ENCODE measurements at places on chromosomes 3 and 15.
A peak's percentile ranks its signal among the peaks of the same experiment; 100 is the strongest.

DNA sequence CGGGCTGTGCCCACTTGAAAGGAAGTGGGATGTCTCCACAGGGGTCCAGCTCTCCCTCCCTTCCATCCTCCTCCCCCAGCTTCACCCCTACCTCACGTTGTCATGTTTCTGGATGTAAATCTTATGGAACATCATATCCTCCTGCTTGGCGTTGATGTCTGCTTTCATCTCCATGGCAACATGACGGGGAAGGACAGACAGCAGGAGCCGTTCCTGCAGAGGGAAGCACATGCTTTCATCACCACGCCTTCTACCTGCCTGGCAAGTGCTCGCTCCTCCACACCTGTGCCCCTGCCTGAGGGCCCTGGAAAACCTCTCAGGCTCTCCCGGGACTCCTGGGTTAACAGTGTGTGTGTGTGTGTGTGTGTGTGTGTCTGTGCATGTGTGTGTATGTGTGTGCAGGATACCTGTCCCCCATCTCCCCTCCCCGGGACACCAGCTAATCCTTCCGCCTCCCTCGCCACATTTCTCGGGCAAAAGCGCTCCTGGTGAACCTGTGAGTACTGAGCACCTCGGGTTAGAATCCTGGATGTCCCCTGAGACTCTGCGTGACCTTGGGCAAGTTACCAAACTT lies 101.1 kb downstream of the ADCY5 start:
- DNase-seq, result no peak

GRCh38 chr3:142168514-142168913 lies 19.2 kb upstream of the TFDP2 start:
- no peak for DNase-seq

- DNase-seq, result no peak
These were observed 388 bp downstream of the DAPK2 start for GRCh38 chr15:64045774-64046420.

GRCh38 chr3:149442851-149443544 lies 31.5 kb upstream of the TM4SF4 start:
- no peak for DNase-seq

GRCh38 chr3:19183584-19183983 lies 35.3 kb downstream of the KCNH8 start:
- DNase-seq, result no peak

DNA sequence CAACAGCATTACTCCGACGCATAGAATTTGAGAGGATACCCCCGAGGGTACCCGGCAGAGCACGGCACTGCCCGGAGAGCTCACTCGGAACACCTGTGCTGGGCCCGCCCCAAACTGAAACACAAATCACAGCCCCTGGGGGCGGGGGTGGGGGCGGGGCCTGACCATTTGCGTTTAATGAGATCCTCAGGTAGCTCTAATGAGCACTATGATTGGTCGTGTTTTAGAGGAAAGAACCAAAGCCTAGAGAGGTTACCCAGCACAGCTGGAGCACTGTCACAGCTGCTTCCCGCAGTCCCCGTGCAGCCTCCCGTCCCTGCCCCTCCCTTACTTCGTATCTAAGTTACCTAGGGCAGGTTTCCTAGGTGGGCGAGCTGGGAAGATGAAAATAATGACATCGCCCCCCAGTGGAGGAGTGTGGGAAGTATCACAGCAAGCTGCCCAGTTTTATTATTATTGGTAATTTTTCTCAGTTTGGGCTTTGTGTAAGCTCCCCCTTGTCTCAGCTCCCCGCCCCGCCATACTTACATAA lies 187.1 kb downstream of the PDE8A start:
- DNase-seq, result no peak

DNA sequence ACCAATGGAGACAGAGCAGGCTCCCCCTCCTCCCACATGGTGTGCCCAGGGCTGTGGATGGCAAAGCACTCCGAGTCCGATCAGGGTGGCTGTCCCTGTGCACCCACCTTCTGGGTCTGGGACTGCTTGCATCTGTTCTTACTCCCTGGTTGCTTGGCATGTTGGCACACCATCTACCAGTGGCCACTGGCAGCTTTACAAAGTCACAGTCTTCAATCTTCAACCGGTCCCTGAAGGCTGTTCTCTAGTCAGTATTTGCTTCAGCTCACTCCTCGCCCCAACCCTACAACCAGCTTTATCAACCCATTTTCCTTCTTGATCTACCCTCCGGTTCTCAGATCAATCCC lies 14.8 kb downstream of the HOMER2 start:
- DNase-seq, result no peak

GRCh38 chr3:147540921-147541320 lies 131.8 kb downstream of the ZIC1 start:
- no peak for DNase-seq

- no peak for DNase-seq
These were observed 43.7 kb downstream of the ZDHHC3 start for GRCh38 chr3:44932271-44932670.

GRCh38 chr3:123780656-123781055 lies 103.5 kb downstream of the MYLK start:
- no peak for DNase-seq

- no peak for DNase-seq
These were observed 100.5 kb downstream of the ATP8B4 start for GRCh38 chr15:50018491-50018890.

DNA sequence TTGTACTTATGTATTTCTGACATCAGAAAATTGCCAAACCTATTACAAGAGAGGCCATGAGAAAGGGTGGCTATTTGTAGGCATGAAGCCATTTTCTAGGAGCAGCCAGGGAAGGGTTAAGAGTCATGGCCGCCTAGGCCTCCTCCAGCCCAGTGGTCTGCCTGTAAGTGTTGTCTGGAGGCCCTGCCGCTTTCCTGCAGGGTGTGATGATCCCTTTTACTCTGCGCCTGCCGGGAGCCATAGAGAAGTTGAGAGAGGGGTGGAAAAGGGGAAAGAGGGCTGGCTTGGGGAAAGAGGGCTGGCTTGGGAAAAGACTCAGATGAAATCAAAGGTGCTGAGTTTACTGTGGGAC lies 29.1 kb upstream of the KCTD6 start:
- no peak for DNase-seq

DNA sequence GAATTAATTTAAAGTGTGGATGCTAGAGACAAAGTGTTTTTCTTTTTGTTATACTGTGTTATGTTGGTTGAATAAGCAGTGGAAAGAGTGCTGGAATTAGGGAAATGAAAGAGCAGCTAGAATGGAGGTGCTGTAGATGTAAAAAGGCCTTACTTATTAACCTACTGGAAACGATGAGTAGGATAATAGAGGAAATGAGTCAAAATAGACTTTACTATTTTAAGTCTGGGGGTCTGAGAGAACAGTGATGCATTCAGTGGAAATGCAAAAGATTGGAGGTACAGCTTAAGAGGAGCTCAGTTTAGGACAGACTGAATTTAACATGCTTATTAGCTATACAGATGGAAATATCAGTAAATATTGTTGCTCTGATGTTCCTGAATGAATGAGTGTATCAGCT lies 674.0 kb downstream of the OTOL1 start:
- no peak for DNase-seq

DNA sequence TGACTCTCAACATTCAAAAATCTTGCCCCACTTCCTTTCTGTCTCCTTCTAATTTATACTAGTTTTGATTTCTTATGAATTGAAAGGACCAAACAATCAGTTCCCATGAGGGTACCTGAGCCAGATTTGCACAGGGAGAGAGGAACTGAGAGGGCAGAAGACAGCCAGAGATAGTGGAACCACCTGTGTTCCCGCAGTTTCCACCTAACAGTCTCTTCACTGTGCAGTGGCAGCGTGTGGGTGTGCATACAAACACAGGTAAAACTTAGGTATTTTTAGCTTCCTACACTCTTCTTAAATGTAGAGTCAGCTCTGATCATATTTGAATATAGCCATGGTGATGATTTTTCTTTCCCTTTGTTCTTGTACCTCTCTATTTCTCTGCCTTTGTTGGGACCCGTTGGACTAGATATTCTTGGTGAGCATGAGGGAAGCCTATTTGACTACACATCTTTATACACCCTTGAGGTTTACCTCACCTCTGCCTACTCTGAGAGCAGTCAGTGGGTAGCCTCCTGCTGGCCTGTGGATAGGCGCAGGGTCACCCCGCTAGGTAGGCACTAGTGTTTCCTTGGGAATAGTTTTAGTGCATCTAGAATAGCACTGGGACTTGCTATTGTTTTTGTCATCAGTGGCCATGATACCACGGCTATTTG lies 58.8 kb downstream of the MAP3K13 start:
- no peak for DNase-seq

GRCh38 chr3:12371525-12372140 lies 82.8 kb downstream of the PPARG start:
- DNase-seq, result no peak

- no peak for DNase-seq
These were observed 26.3 kb downstream of the CDIN1 start for GRCh38 chr15:36605604-36606263.

DNA sequence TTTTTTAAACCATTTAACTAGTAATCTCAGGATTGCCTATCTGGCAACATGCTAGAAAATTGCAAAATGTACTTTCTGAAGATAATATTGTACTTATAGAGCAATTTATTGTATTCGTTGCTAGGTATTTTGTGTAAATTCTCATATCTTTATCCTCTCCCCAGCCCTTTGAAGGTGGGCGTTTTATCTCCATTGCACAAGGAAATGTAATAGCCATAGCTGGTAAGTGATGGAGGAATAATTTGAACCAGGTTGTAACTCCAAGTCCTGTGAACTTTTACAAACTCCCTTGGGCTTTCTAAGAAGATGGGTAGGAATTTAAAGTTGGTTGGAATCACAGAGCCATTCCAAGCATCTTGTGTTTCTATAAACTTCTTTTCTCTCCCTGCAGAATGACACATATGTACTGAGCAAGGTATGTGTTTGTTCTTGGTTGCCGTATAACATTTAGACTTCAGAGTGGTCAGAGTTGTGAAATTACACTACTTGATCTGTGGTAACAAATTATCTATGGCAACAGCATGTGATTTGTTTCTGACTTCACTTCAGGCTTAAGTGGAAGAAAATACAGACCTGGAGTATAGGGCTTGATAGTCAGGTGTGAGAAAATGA lies 170.9 kb downstream of the AKAP13 start:
- DNase-seq, result no peak

DNA sequence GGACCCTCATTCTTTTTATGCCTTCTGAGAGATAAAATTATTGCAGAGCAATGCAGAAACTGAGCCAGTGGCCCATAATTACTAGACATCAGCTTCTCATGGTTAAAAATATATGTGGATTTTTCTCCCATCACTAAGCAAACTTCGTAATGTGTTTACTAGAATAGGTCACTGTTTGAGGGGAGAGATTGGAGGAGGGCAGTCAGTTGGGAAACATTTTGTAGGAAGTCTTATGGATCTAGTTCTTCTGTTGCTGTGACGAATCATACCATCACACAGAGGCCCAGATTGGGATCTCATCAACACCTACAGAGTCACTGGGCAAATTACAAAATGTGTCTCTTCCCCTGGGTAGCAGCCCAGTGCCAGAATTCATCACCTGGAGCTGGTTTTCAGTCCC lies 81.4 kb downstream of the PDE8A start:
- DNase-seq, result no peak

DNA sequence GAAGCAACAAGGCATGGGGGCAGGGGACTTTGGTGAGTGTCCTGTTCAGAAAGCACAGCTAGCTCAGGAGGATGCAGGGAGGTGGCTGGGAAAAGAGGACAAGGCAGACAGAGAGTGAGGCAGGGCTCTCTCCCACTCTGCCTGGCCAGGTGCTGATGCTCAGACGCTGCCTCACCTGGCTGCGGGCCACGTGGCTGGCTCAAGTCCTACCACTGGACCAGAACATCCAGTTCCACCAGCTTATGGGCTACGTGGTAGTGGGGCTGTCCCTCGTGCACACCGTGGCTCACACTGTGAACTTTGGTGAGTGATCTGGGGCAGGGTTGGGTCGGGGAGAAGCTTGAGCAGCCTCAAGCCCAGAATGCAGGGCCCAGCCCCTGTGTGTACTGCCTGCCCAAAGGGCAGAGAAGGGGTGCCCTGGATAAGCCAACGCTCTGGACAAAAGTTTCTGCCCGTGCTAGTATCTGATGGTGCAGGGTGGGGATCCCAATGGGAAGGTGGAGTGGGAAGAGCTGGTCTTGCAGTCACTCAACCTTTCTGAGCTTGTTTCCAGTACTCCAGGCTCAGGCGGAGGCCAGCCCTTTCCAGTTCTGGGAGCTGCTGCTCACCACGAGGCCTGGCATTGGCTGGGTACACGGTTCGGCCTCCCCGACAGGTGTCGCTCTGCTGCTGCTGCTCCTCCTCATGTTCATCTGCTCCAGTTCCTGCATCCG lies 20.9 kb downstream of the NOX5 start:
- no peak for DNase-seq

DNA sequence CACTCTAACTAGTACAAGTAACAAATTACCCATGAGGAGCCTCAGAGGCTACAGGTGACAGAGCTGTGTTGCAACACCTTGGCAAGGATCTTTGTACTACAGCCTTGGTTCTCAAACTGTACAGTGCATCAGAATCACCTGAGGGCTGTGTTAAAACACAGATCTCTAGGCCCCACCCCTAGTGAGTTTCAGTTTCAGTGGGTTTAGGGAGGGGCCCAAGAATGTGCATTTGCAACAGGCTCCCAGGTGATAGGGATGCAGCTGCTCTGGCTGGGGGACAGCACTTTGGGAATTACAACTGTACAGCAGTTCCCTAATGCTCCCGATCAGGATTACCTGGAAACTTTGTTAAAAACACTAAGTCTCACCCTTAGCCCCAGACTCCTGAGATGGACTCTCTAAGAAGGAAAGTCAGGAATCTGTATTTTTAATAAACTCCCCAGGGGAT lies 66.1 kb upstream of the NR2F2 start:
- DNase-seq, result no peak

GRCh38 chr3:134772011-134772410 lies 23.0 kb upstream of the EPHB1 start:
- DNase-seq, result no peak

- DNase-seq, result no peak
These were observed 107.9 kb upstream of the FAM174B start for GRCh38 chr15:92763459-92763858.

- DNase-seq, result peak; percentile 11
These were observed 37.8 kb upstream of the FAH start for GRCh38 chr15:80115021-80115420.

- DNase-seq, result peak; percentile 20
These were observed 1.6 kb upstream of the PPM1L start for GRCh38 chr3:160754371-160754854.

- DNase-seq, result no peak
These were observed 24.5 kb upstream of the ZNF445 start for GRCh38 chr3:44501971-44502370.

DNA sequence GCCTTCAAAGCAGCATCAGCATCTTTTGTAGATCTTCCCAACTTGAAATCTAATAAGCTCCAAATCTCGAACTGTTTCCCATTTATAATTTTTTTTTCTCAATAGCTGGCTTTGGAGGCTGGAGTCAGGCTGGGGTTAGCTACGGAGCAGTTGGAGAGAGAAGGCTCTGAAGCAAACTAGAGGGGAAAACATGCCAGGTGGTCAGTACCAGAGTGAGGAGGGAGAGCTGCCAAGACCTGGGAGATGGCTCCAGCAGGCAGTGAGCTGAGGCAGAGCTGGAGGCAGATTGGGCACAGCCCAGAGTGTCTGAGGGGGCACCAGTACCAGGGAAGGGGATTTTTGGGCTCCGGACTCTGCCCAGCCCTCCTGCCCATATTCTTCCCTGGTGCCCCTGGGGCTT lies 311.2 kb downstream of the RPLP1 start:
- DNase-seq, result no peak
